ENCODE measurements at places on chromosomes 5 and 9. TPM values are rescaled to one million over a fixed set of nuclear protein-coding genes. Genes with fewer than 3 reads are reported as not detected.

DNA sequence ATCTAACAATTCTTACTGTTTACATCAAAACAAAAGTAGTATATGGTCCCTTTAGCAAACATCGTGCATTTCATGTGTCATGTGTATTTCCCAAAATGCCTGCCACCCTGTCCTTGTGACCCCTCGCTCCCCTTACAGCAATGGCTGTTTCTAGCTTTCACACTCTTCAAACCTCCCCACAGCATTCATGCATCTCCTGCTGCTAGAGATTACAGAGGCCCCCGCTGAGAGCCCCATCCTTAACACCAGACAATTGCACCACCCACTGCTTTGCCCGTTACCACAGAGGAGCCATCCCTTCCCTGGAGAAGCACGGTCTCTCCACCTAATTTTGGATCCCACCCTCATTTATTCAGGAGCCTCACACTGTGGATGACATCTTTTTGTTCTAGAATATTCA is 149.7 kb upstream of the IRX4 start:
- H3K27me3 ChIP-seq = no peaks in the 10 kb centered on the region
- H3K4me3 ChIP-seq = no peak overlapping the region
- H3K36me3 ChIP-seq = no peaks in the 10 kb centered on the region

GRCh38 chr9:38299856-38300255 is 92.6 kb upstream of the ALDH1B1 start:
- no peak overlapping the region for H3K4me3 ChIP-seq
- no peak overlapping the region for H3K27ac ChIP-seq
- no peaks in the 10 kb centered on the region for H3K4me1 ChIP-seq
- no peak for DNase-seq
- no peaks in the 10 kb centered on the region for H3K27me3 ChIP-seq

DNA sequence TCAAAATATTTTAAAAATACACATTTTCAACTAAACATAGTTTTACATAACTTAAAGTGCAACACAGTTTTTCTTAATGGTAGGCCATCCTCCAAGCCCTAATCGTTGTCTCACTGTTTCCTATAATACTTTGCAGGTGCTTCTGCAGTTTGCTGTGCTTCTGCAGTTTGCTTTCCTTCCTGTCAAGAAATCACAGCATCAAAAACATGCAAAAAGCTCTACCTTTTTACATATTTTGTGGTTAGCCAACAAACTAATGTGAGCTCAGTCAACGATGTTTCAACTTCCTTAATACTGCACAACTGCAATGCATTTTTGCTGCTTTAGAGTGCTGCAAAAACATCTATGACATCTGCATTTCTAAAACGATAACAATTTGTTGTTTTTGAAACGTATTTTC is 25.2 kb downstream of the EMB start:
- H3K27ac ChIP-seq = no peak overlapping the region
- H3K36me3 ChIP-seq = no peaks in the 10 kb centered on the region
- no peak for DNase-seq
- H3K4me3 ChIP-seq = no peak overlapping the region
- H3K4me1 ChIP-seq = no peaks in the 10 kb centered on the region

DNA sequence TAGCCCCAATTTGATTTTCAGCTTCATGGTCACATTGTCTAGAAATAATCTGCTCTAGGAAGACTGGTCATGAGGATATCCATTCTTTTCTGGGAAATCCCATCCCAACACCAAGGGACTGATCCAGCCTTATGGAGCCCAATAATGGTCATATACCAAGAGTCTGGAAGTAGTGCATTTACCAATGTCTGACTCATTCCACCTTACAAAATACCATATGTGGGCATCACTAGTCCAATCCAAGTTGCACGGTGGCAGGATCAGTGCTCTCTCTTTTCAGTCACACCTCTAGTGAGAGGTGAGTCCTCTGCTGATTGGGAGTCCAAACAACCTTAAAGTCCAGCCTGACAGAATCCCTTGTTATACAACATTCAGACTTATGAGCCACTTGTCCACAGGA is 73.7 kb downstream of the FEM1C start:
- H3K36me3 ChIP-seq = no peaks in the 10 kb centered on the region
- no peaks in the 10 kb centered on the region for H3K27me3 ChIP-seq
- H3K27ac ChIP-seq = no peak overlapping the region
- no peak overlapping the region for H3K4me3 ChIP-seq

GRCh38 chr9:72718503-72718902 is 197.1 kb downstream of the TMC1 start:
- no peaks in the 10 kb centered on the region for H3K36me3 ChIP-seq
- DNase-seq = no peak
- no peaks in the 10 kb centered on the region for H3K27me3 ChIP-seq
- H3K27ac ChIP-seq = no peak overlapping the region
- no peaks in the 10 kb centered on the region for H3K4me1 ChIP-seq

- H3K4me1 ChIP-seq = peaks cover 3% of the 10 kb centered on the region
- H3K27ac ChIP-seq = no peak overlapping the region
- H3K27me3 ChIP-seq = no peaks in the 10 kb centered on the region
Measured at GRCh38 chr9:90813523-90813922, 11.9 kb downstream of the SYK start.

DNA sequence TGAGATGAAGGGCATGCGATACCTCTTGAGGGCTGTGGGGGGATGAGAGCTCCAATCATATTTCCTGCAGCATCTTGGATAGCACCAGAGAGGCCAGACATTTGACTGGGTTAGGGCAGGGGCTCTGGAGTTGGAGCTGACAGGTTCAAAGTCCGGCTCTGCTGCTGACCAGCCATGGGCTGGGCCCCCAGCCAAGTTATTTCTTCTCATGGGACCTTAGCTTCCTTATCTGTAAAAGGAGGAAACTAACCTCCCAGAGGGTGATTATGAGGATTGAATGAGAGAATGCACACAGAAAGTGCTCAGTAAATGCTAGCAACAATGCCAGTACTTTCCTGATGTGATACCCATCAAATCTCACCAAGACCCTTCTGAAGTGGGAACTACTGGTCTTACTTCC is 65.2 kb upstream of the SLC25A51 start:
- no peak overlapping the region for H3K27ac ChIP-seq
- peaks cover 60% of the 10 kb centered on the region for H3K4me1 ChIP-seq
- no peak overlapping the region for H3K4me3 ChIP-seq
- H3K27me3 ChIP-seq = no peaks in the 10 kb centered on the region

DNA sequence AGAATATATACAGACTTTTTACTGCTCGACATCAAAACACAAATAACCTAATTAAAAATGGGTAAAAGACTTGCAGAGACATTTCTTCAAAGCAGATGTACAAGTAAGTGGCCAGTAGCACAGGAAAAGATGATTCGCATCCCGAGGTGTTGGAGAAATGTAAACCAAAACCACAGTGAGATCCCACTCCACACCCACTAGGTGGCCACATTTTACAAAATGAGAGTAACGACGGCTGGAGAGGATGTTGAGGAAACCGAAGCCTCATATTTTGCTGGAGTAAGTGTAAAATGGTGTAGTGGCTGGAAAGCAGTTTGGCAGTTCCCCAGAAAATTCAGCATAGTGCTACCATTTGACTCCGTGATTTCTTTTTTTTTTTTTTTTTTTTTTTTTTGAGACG is 21.3 kb upstream of the GBGT1 start:
- no peaks in the 10 kb centered on the region for H3K4me1 ChIP-seq
- DNase-seq = no peak
- no peaks in the 10 kb centered on the region for H3K27me3 ChIP-seq
- H3K4me3 ChIP-seq = no peak overlapping the region
- H3K27ac ChIP-seq = no peak overlapping the region

DNA sequence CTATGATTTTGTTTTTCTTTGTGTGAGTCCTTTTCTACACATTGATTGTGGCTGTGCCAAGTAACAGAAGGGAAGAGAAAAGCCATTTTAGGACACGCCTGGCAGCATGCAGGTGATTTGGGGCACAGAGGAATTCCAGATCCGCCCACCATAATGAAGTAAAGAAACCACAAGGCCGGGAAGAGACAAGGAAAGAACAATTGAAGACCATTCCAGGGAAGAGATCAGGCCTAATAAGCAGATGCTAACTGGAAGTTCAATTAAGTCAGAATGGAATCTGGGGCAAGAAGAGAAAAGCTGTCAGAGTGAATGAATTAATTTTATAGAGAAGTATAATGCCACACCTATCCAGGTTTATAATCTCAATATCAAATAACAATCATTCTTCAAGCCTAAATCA is 110.2 kb upstream of the ISL1 start:
- no peaks in the 10 kb centered on the region for H3K4me1 ChIP-seq
- DNase-seq = no peak
- no peaks in the 10 kb centered on the region for H3K36me3 ChIP-seq
- no peak overlapping the region for H3K4me3 ChIP-seq
- no peaks in the 10 kb centered on the region for H3K27me3 ChIP-seq

DNA sequence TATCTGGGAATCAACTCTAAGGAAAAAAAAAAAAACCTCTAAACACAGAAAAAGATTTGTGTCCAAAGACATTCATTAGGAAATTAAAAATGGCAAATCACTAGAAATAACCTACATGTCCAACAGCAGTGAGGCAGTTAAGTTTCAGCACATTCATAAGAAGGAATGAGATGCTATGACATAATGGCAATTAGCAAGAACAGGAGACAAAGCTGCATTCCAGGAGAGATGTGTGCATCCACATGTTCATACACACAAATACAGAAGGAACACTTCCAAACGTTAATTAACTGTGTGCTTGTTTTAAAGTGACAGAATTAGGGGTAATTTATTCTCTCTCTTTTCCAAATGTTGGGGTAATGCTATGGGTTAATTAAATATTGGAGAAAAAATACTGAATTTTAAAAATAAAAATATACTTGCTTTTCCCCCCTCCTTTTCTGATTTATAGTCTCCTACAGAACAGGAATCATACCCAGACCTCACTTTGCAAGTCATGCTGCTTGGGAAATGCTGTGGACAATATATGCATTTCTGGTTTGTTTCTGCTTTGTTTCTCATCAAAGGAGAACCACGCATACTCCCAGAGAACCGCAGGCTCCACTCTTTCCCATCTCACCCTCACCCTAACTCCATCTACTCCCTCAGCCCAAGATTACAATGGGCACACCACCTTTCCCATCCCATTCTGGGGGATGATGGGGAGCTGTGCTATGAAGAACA is 114.1 kb downstream of the CDK5RAP2 start:
- no peaks in the 10 kb centered on the region for H3K36me3 ChIP-seq
- no peaks in the 10 kb centered on the region for H3K4me1 ChIP-seq
- H3K4me3 ChIP-seq = no peak overlapping the region
- H3K27ac ChIP-seq = no peak overlapping the region
- H3K27me3 ChIP-seq = no peaks in the 10 kb centered on the region

- no peaks in the 10 kb centered on the region for H3K36me3 ChIP-seq
- no peaks in the 10 kb centered on the region for H3K27me3 ChIP-seq
- no peak for DNase-seq
- no peaks in the 10 kb centered on the region for H3K4me1 ChIP-seq
- no peak overlapping the region for H3K27ac ChIP-seq
Measured at GRCh38 chr5:76978869-76979268, 26.0 kb downstream of the CRHBP start.

- H3K27ac ChIP-seq = no peak overlapping the region
- DNase-seq = no peak
- no peaks in the 10 kb centered on the region for H3K4me1 ChIP-seq
- no peaks in the 10 kb centered on the region for H3K36me3 ChIP-seq
- no peak overlapping the region for H3K4me3 ChIP-seq
- no peaks in the 10 kb centered on the region for H3K27me3 ChIP-seq
Measured at GRCh38 chr5:159560088-159560487, 229.8 kb upstream of the IL12B start.

GRCh38 chr5:5483880-5484598 is 61.6 kb downstream of the ICE1 start:
- no peak for DNase-seq
- H3K27ac ChIP-seq = no peak overlapping the region
- H3K27me3 ChIP-seq = no peaks in the 10 kb centered on the region
- H3K36me3 ChIP-seq = no peaks in the 10 kb centered on the region

DNA sequence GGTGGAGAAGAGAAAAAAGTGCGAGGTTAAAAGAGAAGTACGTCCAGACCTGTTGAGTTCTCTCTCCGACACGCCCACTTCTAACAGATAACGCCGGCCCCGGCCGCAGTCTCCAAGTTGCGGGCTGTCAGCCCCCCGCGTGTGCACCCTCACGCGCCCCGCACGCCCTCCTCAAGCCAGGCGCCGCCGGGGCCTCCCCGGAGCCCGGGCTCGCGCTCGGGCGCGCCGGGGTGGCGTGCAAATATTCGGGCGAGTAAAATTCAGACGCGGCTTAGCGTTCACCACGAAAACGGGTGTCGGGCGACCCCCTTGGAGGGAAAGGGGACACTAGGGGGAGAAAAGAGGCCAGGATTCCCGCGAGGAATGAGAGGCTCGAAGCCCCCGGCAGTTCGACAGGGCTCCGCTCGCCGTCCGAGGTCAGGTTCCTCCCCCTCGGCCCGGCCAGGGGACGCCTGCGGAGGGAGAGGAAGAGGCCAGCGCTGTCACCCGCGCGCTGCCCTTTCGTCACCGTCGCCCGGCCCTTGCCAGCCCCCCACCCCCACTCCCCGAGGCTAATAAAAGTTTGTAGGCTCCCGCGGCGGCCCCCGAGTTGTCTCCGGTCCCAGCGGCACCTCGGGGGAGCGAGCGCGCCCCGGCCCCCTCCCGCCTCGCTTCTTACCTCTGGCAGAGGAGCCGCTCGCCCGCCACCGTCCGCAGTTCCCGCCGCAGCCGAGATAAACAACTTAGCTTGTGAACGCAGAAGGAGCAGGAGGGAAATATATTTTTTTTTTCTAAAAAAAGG is 743 bp downstream of the NR3C1 start:
- H3K4me1 ChIP-seq = peaks cover 44% of the 10 kb centered on the region
- H3K36me3 ChIP-seq = peaks cover 4% of the 10 kb centered on the region
- DNase-seq = no peak

DNA sequence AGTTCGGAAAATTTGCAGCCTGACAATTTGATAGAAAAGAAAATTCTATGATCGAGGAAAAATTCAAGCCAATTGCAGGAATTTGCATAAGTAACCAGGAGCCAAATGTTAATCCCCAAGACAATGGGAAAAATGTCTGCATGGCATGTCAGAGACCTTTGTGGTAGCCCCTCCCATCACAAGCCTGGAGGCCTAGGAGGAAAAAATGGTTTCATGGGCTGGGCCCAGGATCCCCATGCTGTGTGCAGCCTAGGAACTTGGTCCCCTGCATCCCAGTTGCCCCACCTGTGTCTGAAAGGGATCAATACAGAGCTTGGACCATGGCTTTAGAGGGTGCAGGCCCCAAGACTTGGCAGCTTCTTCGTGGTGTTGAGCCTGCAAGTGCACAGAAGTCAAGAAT is 1847.9 kb upstream of the ACO1 start:
- no peaks in the 10 kb centered on the region for H3K36me3 ChIP-seq
- H3K4me1 ChIP-seq = no peaks in the 10 kb centered on the region
- no peak for DNase-seq

- no peaks in the 10 kb centered on the region for H3K36me3 ChIP-seq
- H3K4me1 ChIP-seq = no peaks in the 10 kb centered on the region
- no peak overlapping the region for H3K27ac ChIP-seq
- no peak overlapping the region for H3K4me3 ChIP-seq
- DNase-seq = no peak
Measured at GRCh38 chr5:154324033-154324432, 121.8 kb upstream of the SAP30L start.

GRCh38 chr9:89721971-89722530 is 117.2 kb downstream of the GADD45G start:
- H3K4me1 ChIP-seq = peaks cover 13% of the 10 kb centered on the region
- H3K4me3 ChIP-seq = no peak overlapping the region
- no peak for DNase-seq
- H3K36me3 ChIP-seq = no peaks in the 10 kb centered on the region
- peak overlapping the region; percentile 25 for H3K27ac ChIP-seq

LECT2 gene
- not detected for total RNA-seq

PHF24 gene
- total RNA-seq = 0.25 TPM

WDR38 gene
- not detected for total RNA-seq

FBLL1 gene
- not detected for total RNA-seq

NRG2 gene
- total RNA-seq = 5.2 TPM
